ENCODE measurements at places on chromosomes 7 and 10.

- no peak for DNase-seq
Measured at GRCh38 chr7:147586526-147586925, 1004.0 kb upstream of the C7orf33 start.

DNA sequence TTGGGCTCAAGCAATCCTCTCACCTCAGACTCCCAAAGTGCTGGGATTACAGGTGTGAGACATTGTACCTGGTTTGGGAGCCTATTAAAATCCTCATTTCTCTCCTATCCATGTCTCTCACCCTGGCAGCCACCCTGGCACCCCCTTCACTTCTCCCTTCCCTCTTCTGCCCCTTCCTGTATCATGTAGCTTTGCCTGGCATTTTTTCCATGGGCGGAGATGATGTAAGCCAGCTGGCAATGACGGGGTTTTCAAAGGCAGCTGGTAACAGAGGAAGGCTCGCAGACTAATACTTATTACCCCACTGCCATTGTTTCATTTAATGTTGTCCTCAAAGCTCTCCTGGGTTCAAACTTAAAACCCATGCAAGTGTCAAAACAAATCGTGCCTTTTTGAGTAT lies 61.9 kb downstream of the RGS10 start:
- DNase-seq = no peak

GRCh38 chr7:35720849-35721248 lies 25.9 kb upstream of the HERPUD2 start:
- DNase-seq = no peak

- no peak for DNase-seq
Measured at GRCh38 chr7:28157831-28158416, 22.7 kb downstream of the JAZF1 start.

DNA sequence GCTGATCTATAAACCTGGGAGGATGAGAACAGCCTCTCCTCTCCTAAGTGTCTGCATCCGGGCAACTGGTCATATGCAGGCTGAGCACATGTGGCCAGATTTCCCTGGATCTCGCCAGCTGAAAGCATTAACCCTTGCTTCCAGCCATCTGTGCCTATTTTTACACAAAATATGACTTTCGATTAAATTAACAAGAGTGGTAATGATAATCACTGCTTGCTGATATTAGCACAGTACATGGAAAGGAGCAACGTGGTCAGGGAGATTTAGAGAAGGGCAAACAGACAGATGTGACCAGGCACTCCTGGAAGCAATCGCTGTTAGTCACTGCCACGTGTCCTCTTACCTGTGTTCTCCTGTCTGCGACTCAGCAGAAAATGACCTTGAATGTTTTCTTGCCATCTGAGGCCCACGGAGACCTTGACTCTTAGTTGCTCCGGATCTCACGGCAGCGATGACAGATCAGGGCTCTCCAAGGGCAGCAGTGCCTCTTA lies 59.5 kb upstream of the NPTX2 start:
- DNase-seq = no peak

DNA sequence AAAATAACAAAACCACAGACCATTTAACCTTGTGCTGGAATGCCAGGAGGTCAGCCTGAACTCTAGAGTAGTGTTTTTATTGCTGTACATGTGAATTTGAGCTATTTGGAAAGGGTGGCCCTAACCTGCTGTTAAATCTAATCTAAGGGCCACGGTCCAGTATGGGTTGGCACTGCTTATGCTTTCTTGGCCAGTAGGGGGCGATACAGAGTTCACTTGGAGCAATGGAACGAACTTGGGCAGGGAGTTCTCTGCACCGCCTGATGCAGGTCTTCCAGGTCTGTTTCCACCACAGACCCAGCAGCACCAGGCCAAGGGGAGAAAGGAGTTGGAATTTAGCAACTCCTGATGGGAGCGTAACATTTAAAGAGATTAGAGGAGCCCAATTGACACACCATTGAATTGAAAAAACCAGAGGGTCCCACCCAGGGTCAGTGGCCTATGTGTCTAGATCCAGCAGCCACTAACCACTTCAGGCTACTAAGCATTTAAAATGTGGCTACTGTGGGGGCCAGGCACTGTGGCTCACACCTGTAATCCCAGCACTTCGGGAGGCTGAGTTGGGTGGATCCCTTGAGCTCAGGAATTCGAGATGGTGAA lies 75.7 kb upstream of the EFCAB10 start:
- peak; percentile 72 for DNase-seq

DNA sequence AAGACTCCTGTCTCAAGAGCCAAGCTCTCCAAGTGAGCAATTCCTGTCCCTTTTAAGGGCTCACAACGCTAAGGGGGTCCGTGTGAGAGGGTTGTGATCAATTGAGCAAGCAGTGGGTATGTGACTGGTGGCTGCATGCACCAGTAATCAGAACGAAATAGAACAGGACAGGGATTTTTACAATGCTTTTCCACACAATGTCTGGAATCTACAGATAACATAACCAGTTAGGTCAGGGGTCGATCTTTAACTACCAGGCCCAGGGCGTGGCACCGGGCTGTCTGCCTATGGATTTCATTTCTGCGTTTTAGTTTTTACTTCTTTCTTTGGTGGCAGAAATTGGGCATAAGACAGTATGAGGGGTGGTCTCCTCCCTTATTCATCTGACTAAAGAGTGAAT lies 54.9 kb upstream of the SP4 start:
- no peak for DNase-seq

DNA sequence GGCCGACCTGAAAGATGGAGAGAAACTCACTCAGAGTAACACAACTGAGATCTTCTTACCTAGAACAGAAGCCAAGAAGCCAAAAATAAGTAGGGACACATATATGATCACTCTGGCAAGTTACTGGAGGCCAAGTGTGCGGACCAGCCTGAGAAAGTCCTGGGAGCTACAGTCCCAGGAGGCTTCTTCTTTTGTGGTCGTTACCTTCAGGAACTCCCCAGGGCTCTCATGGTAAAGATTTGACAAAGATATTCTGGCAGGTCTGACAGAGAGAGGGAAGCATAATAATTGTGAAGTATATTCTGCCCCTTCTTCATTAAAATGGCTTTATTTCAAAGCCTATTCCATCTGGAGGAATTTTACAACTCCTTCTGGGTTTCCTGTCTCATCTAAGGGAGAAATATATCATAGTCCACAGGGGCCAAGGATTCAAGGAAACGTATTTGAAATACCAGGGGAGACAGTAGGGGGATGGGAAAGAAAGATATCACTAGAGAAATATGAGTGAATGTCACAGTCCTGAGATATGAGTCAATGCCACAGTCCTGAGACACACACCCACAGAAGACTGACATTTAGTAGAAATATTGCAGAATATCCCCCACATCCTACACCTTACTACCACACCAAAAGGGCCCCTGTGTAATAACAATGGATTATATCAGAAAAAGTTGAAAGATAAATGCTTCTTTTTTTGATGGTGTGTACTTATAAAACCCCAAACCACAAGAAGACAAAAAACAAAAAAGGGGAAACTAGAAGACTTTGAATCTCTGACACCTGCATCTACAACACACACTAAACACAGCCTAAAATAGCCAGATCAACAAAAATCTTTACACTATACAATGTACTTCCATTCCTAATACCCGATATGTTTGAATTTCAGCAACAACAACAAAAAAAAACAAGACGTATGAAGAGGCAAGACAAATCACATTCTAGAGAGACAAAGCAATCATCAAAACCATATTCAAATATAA lies 594.2 kb upstream of the NRG3 start:
- DNase-seq = no peak

DNA sequence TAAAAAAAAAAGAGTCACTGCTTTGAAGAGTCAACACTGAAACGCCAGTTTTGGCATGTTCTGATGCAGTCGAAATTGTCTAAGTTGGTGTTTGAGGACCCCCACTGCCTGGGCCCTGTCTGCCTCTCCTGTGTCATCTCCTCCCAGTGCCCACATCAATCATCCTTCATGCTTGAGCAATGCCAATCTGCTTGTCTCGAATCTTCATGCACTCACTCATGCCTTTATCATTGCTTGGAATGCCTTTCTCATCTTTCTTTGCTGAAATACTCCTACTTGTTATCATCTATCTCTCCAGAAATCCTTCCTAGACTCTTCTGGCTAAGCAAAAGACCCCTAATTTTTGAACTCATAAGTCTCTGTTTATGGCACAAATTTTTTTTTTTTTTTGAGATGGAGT lies 42.1 kb upstream of the PLPP4 start:
- no peak for DNase-seq

DNA sequence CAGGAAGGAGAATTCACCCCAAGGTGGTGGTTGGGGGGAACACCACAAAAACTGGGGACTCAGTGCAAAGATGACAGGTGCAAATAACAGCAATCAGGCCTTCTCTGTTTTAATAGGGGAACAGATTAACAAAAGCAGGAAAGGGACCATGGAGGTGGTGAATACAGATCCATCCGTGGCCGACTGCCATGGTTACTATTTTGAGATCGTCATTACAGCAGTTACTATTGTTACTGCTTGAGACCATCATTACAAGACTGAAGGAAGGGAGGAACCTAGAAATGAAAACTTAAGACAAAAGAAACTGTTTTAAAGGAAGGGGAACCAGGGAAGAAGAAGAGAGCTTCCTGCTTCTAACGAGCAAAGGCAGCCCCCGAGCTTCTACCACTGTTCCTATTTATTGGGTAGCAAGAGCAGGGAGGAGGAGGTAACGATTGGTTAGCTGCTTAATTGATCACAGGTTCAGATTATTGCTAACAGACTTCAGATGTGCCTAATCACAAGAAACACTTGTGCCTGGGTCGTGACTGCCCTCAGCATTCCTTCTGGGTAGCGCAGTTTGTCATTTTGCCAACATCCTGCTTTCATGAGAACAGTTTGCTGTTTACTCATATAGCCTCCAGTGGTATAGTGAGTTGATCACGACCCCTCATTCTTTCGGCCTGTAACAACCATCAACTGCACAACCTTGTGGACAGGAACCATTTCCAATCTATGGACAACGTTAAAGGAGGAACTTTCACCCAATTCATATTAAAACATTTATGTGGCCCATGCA lies 216.3 kb downstream of the CHCHD3 start:
- peak; percentile 15 for DNase-seq

DNA sequence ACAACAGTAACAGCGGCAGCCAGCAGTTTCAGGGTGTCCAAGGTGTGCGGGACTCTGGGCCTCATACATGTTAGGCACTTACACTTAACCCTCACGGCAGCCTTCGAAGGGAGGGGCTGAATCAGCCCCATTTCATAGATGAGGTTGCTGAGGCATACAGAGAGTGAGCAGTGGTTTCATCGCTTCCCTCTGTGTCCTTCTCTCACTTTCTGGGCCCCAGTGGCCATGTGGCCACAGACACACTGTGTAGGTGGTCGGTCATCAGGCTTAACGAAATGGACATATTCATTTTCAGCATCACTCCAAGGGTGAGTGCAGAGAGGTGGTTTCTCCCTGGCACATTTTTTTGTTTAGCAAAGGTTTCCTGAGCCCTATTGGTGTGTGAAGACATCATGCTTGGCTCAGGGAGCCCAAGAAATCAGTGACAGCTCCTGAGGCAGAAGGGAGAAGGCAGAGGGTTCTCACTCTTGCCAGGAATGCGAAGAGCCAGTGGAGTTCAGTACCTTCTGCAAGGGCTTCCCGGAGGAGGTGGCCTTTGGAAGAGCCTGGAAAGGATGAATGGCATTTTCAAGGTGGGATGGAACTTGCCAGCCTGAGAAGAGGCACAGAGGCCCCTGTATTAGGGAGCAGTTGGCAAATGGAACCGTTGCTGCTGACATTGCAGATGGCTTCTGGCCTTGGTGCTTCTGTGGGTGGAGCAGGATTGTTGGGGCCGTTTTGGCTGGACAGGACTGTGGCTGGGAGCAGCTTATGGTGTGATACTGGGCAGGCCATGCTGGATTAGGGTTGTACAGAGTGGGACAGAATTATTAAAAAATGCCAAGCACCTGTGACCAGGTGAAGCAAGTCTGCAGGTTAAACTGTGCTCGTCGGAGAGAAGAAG lies 61.7 kb upstream of the PPIF start:
- no peak for DNase-seq

DNA sequence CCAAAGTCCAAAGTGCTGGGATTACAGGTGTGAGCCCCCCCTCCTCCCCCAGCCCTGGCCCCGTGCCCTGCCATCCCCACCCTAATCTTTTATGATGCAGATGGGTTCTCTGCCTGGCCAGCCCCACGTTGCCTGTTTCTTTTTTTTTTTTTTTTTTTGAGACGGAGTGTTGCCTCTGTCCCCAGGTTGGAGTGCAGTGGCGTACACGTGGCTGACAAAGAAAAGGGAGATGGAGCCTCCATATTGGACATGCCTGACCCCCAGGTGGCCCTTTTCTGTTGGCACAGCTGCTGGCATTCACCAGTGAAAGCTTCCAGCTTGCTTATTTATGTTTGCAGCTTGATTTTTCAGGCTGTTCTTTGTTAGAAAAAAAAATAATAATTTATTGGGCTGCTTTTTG lies 235.3 kb downstream of the CCDC3 start:
- DNase-seq = no peak

DNA sequence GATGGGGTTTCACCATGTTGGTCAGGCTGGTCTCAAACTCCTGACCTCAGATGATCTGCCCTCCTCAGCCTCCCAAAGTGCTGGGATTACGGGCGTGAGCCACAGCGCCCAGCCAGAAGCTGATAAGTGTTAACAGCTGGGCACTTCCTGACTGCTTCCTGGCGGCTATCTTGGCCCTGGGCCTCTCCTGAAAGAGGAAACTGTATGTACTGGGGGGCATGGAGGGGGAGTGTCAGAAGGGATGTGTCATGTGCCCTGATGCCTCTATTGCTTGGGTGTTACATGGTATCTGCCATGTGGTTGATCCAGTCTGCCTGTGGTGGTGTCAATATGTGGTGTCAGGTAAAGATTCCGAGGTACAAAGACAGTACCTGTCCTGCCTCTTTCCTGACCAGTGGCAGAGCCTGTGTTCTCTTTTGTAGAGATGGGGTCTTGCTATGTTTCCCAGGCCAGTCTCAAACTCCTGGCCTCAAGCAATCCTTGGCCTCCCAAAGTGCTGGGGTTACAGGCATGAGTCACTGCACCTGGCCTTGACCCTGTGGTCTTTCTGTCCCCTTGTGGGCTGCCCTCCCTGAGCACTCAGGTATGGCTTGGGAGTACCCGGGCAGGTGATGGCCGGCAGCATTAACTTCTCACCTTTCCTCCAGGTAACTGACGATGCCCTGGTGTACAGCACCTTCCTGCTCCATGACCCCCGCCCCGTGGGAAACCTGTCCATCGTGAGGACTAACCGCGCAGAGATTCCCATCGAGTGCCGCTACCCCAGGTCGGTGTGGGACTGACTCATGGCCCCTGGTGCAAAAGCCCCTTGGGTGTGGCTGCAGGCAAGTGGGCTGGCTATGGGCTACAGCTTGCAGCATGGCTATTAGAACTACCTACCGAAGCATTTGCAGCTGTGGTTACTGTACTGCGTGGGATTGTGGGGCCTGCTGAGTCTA lies 4.4 kb downstream of the ZP3 start:
- DNase-seq = peak; percentile 71

Measured in Daoy (cell line).